ENCODE measurements at places on chromosomes 1 and 21.

DNA sequence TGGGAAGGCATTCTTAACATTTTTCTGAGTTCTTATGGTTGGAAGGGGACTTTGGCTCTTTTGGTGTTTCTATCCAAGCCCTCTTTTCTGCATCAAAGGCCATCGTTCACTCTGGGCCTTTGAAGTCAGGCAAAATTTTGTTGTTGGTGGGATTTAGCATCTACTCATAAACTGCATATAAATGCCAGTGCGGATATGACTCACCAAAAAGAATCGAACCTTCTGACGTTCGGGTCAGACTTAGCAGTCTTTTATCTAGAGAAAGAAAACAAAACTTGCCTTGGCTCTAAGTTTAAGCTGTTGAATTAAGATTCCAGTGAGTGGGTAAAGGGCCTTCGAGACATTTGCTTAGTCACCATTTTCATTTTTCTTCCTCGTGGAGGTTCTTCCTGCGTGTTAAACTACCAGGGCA lies 51.4 kb downstream of the EVA1C start:
- DNase-seq, result no peak

GRCh38 chr1:86829321-86829720 lies 84.6 kb downstream of the SELENOF start:
- DNase-seq, result no peak

DNA sequence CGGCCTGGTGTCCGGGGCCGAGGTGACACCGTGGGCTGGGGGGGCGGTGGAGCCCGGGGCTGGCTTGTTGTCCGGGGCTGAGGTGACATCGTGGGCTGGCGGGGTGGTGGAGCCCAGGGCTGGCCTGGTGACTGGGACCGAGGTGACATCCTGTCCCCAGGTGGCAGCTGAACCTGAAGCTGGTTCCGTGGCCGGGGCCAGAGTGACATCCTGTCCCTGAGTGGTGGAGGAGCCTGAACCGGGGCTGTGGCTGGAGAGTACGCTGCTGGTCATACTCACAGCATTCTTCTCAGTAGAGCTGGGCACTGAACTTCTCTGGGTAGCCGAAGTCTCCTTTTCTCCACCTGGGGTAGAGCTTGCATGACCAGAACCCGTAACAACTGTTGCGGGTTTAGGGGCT lies 15.8 kb downstream of the THBS3 start:
- DNase-seq, result no peak

DNA sequence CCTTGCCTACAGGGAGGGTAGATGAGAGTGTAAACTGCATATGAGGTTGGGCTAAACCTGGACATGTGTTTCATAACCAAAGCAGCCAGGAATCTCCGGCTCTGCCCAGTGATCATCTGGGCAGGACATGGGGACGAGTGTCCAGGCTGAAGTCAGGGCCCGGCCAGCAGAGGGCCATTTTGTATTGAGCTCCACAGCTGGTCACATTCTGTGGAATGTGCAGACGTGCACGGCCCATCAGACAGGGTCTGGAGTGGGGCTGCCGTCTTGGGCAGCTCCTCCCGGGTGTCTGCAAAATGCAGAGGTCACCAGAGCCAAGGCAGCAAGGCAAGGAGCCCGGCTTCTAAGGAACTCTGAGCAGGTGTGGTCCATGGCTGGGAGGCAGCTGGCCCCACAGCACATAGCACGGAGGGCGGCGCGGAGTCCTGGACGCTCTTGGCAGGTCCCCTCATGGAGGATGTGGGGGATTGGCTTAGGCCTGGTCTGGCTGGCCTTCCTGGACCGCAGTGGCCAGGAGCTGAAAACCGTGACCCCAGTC lies 6.2 kb downstream of the LRRC3 start:
- no peak for DNase-seq

DNA sequence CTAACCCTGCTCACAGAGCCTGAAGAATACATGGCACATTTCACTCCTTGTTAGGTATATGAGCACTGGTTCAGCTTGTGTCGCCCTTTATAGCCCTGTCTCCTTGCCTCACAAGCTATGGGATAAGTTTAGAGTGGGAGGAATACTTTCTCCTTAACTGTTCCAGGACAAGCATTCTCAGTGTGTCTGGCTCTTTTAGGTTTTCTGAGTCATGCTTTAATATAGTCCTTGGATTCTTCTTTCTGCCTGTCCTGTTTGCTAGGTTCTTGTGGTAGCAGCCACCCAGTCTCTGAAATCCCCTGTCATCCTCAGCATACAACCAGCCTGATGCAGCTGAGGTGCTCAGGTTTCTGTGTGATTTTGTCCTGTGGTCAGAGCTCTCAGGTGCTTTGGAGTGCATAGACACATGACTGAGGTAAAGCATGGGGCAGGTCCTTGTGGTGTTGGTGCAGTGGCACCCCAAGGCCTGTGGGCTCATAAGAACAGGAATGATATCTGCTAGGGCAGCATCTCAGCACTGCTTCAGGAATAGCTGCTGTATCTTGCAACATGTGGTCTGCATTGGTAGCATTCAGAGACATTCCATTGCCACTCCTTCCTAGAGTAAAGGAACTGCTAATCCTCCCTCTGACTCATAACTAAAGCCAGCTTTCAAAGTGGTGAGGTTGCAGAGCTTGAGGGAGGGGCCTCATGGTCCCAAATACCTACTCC lies 14.2 kb upstream of the CASQ2 start:
- no peak for DNase-seq

DNA sequence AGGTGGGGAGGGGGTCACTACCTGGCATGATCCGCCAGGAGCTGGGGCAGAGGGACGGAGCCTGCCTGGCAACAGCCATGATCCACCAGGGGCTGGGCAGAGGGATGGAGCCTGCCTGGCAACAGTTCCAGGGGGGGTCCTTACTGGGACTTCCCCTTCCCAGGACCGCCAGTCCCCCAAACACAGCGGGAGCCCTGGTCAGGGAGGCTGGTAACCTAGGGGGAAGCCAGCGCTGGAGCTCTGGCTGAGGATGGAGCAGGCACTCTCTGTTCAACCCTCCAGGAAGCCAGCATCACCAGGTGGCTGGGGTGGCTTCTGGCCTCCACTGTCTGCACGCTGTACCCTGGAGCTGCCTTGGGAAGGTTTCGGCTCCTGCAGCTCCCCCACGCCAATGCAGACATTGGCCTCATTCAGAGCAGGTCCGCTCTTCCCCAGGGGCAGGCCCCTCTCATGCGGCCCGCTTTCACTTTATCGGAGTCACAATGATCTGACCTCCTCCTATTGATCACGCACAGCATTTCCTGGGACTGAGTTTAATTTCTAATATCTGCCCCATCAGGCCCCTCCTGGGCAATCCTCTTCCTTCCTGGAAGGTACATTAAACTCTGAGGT lies 68.4 kb upstream of the ABCG1 start:
- DNase-seq, result no peak

DNA sequence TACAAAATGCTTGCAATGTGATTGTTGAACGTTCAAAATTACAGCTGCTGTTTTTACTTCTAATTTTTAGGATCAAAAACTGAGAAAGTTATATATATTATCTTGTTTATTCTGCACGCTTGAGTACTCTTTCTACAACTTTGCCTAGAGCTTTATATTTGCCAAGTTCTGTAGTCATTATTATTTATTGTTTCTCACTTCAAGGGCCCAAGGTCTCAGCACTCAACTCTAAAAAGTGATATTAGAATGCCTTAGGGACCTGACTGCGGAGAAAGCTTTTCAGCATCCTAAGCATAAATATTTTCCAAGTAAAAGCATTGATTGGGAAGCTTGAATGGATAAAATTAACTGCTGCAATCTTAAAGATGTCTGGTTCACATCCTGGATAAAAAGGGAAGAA lies 83.6 kb downstream of the UBE2U start:
- no peak for DNase-seq

DNA sequence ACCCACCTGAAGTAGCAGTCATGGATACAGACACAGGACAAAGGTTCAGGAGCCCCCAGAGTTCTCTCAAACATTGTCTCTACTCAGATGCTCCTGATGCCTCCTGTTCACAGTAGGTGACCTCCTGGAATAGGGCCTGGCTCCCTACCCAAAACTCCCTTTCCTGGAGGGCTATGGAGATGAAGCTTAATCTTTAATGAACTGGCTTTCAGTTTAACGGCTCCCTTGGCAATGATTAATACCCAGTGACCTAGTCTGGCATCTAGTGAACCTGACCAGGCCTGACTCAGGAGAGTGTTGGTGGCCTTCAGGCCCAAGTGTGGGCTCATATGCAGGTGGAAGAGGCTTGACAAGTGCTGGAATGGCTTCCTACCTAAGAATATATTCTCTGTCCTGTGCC lies 65.2 kb upstream of the TRABD2B start:
- DNase-seq, result no peak

DNA sequence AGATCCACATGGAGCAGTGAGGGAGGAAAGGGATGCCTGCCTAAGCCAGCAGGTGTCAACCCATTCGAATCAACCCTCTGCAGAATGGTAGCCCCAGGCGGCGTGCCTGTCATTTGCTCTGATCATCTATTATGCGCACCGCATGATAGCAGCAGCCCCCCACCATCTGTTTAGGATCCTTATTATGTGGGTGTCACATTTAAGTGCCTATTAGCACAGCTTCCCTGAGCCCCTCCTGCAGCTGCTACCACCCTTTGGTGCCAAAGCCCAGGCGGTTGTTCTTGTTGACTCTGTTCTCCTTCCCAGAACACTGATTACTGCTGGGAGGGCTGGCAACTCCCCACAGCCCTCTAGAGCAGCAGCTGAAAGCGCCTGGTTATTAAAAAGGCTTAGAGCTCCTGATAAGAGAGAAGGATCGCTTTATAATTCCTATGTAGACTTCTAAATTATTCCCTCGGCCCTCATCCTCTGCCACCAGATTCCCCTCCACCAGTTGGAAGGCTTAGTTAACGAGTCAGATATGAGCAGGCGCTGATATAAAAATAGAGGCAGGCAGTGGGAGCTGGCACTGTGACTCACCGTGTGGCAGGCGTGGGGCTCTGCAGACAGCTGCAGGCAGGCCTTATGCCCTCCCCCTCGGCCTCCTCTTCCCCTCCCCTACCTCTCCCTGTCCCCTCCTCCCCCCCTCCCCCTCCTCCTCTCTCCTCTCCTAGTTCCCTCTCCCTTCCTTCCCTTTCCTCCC lies 23.0 kb downstream of the ACTA1 start:
- DNase-seq, result no peak

- DNase-seq, result no peak
Measured at GRCh38 chr21:14630556-14631069, 84.5 kb upstream of the SAMSN1 start.

Measured in NCI-H1930 (cell line).